Skin of body (tissue), 3 donors: ENCODE measurements at places on chromosomes 5 and 9. TPM values are rescaled to one million over a fixed set of nuclear protein-coding genes. Genes with fewer than 3 reads are reported as not detected.

Gene DPM2
- total RNA-seq: 11.2 TPM

Gene FAM151B
- 7.6 TPM for total RNA-seq

Gene KCTD16
- 0.20 TPM for total RNA-seq

Gene ANKRD33B
- total RNA-seq: 7.4 TPM

Gene HTR1A
- total RNA-seq: not detected

Gene CDH10
- 0.79 TPM for total RNA-seq

Gene PIP5K1B
- 5.0 TPM for total RNA-seq

Gene SAXO1
- 0.10 TPM for total RNA-seq

Gene ELAVL2
- total RNA-seq: 3.2 TPM

Gene CNTRL
- total RNA-seq: 21.6 TPM

Gene LHX2
- total RNA-seq: 27.6 TPM

Gene STK32A
- total RNA-seq: 5.0 TPM

Gene TMED7
- 64.7 TPM for total RNA-seq

Gene PTGES
- total RNA-seq: 9.1 TPM

Gene PCDHA9
- total RNA-seq: 0.30 TPM

Gene ABO
- 0.39 TPM for total RNA-seq

Gene RPS23
- 3,659 TPM for total RNA-seq

Gene PCDHGB7
- 7.6 TPM for total RNA-seq

Gene TGFBR1
- total RNA-seq: 44.2 TPM

Gene PRXL2C
- 13.3 TPM for total RNA-seq

Gene GPR150
- total RNA-seq: not detected

Gene C9orf153
- total RNA-seq: 0.79 TPM

Gene RABGAP1
- total RNA-seq: 66.8 TPM

Gene CCDC171
- total RNA-seq: 9.2 TPM

Gene TMC1
- 0.69 TPM for total RNA-seq

Gene UBTD2
- total RNA-seq: 42.5 TPM

Gene PCDHGB2
- 3.3 TPM for total RNA-seq

Gene HMMR
- total RNA-seq: 12.2 TPM

Gene SLC46A2
- 1.2 TPM for total RNA-seq

Gene KCNV2
- not detected for total RNA-seq

Gene HSPA4
- 58.9 TPM for total RNA-seq

Gene CARD6
- 3.9 TPM for total RNA-seq

Gene SH3PXD2B
- total RNA-seq: 30.7 TPM

Gene ADAMTSL2
- total RNA-seq: 1.5 TPM

Gene CDH18
- 16.5 TPM for total RNA-seq

Gene BAAT
- total RNA-seq: not detected

Gene CAMK4
- 6.0 TPM for total RNA-seq

Gene DIPK1B
- total RNA-seq: 7.0 TPM

Gene PCDHGC4
- 5.3 TPM for total RNA-seq

Gene PCDHB9
- total RNA-seq: 0.89 TPM

Gene VDAC1
- 116 TPM for total RNA-seq

Gene PCDHGA10
- total RNA-seq: 4.9 TPM

Gene SCGB3A2
- total RNA-seq: not detected

Gene ORM2
- 0.79 TPM for total RNA-seq

Gene DBH
- total RNA-seq: under 0.01 TPM

Gene ECM2
- total RNA-seq: 77.1 TPM

Gene C9orf50
- total RNA-seq: not detected

Gene MPDZ
- total RNA-seq: 47.2 TPM

Gene PTPRD
- total RNA-seq: 29.9 TPM

Gene CNTLN
- 18.6 TPM for total RNA-seq

Gene FBXL7
- 8.6 TPM for total RNA-seq

Gene CCNJL
- 3.2 TPM for total RNA-seq

Gene IL5
- not detected for total RNA-seq

Gene SOWAHA
- 0.10 TPM for total RNA-seq

Gene PKN3
- total RNA-seq: 2.0 TPM

Gene SLC22A4
- total RNA-seq: 2.6 TPM

Gene GNG10
- total RNA-seq: 34.5 TPM

Gene HMCN2
- 20.7 TPM for total RNA-seq

Gene FCN2
- total RNA-seq: 0.39 TPM
